ENCODE measurements at places on chromosomes 13 and 19.

GRCh38 chr13:76473552-76474134, 412.6 kb downstream of the KCTD12 start:
- DNase-seq, result peak; percentile 79

DNA sequence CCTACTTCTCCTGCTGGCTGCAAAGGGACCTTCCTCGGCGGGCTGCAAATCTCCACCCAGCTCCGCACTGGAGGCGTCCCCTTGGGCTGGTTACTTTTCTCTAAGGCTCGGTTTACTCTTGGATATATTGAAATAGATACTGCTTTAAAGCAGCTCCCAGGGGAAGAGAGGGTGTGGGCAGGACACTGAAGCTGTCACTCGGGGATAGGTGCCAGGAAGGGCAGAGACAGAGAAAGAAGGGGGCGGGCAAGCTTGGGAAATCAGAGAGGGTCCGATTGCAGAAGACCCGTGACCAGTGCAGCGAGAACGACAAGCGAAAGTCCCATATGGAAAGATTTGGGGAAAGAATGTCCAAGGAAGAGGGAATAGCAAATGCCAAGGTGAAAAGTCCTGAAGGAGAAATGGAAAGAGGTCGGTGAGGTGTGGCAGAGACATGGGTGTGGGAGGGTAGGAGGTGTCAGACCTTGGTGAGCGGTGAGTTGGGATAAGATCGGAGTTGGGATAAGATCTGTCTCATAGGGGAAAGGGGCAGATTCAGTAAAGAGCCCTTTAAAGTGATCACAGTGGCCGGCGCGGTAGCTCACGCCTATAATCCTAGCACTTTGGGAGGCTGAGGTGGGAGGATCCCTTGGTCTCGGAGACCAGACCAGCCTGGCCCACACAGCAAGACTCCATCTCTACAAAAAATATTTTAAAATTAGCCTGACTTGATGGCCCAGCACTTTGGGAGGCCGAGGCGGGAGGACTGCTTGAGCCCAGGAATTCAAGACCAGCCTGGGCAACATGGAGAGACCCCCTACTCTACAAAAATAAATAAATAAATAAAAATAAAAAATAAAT, 618 bp downstream of the THSD8 start:
- DNase-seq, result no peak

GRCh38 chr13:113904411-113904810, 40.5 kb upstream of the GAS6 start:
- DNase-seq, result peak; percentile 46

- DNase-seq, result no peak
Measured at GRCh38 chr13:96898646-96899254, 95.5 kb downstream of the OXGR1 start.

DNA sequence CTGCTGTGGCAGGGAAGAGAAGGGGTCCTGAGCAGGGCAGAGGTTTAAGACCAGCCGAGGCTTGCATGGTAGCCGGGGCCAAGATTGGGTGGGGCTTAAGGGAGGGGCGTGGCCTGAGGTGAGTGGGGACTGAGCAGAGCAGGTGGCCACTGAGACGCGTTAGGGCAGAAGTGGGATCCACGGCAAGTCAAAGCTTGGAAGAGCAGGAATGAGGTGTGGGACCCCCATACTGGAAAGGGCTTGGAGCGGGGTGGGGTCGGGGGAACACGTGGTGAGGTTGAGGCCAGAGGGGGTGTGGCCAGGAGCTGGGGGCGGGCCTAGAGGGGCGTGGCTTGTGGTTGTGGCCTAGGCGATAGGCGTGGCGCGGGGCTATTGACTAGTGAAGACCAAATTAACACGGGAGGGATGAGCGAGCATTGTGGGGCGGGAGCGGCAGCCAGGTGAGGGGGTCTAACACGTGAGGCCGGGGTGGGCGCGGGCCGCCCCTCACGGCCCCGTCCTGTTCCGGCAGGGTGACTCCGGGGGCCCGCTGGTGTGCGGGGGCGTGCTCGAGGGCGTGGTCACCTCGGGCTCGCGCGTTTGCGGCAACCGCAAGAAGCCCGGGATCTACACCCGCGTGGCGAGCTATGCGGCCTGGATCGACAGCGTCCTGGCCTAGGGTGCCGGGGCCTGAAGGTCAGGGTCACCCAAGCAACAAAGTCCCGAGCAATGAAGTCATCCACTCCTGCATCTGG, 3.3 kb downstream of the CFD start:
- peak; percentile 70 for DNase-seq

DNA sequence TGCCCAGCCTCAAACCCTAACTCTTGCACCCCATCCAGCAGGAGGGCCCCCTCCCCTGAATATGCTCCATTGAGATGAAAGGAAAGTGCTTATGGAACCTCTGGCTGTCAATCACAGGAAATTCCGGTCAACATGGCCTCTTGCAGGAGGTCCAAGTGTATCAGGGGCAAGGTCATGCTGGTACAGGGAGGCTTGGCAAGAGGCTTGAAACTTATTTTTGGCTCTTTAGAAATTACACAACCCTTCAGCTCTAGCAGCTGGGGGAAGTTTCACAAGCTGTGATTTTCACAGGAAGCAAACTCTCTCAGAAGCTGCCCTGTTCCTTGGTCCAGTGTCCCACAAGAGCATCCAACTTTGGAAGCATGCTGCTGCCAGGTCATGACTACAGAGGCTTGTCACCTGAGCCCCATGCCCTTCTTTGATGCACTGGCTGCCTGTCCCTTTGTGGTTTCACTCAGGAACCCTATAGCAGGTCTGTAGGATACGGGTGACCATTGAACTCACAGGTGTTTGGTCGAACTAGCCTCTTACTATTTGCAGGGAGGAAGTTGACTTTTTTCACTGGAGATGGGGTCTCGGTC, 8.4 kb downstream of the ASF1B start:
- DNase-seq, result no peak

GRCh38 chr19:3474614-3475013, 5.7 kb downstream of the SMIM24 start:
- no peak for DNase-seq

- DNase-seq, result peak; percentile 77
Measured at GRCh38 chr19:12872941-12873890, 8.0 kb downstream of the DNASE2 start.

DNA sequence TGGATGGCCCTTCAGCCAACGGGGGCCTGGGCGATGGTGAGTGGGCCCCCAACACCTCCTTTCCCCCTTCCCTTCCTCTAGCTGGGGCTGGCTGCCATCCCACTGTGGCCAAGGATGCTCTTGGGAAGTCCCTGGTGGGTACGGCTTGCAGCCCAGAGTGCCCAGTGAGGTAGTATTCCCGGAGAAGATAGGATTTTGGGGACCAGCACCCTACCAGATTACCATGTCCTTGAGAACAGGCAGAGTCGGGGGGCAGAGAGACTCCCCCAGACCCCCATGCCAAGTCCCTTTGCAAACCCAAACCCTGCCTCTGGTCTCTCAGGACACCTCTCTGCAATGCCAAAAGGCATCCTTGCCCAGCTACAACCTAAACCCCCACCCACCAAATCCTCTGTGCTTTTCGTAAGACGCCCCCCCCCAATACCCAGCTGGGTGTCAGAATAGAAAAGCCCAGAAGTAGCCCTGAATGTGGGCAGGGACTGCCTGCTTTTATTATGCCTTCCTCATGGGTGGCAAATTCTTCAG, 1.7 kb downstream of the HIF3A start:
- DNase-seq, result no peak

GRCh38 chr13:44331912-44332851, 41.4 kb upstream of the SERP2 start:
- peak; percentile 90 for DNase-seq

GRCh38 chr13:51041126-51041525, 69.9 kb downstream of the C13orf42 start:
- DNase-seq, result no peak

- no peak for DNase-seq
Measured at GRCh38 chr13:45565331-45565730, 50.2 kb downstream of the ERICH6B start.

DNA sequence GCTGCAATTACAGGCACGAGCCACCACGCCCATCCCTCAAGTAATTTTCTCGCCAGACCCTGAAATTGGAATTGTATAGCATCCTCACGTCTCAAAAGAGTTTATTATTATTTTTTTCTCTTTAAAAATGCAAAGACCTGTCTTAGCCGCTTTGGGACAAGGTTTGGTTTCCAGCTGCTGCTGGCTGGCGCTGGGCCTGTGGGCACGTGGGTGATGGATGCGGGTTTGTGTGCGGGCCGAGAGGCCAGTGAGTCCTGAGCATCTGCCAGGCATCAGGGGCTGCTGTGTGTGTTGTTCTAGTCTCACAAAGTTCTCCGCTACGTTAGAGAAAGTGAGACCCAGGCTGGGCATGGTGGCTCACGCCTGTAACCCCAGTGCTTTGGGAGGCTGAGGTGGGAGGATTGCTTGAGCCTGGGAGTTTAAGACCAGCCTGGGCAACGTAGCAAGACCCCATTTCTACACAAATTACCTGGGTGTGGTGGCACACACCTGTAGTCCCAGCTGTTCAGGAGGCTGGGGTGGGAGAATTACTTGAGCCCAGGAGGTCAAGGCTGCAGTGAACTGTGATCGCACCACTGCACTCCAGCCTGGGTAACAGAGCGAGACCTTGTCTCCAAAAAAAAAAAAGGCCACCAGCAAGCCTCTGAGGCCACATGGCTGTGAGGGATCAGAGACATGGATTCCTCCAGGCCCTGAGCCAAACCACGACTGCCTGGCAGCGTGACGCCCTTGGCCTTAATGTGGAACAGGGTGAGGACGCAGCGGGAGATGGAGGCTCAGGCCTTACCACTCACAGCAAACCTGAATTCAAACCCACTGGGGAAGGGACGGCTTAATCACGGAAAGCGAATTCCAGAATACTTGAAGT, 4.7 kb upstream of the TMPRSS9 start:
- DNase-seq, result peak; percentile 64

DNA sequence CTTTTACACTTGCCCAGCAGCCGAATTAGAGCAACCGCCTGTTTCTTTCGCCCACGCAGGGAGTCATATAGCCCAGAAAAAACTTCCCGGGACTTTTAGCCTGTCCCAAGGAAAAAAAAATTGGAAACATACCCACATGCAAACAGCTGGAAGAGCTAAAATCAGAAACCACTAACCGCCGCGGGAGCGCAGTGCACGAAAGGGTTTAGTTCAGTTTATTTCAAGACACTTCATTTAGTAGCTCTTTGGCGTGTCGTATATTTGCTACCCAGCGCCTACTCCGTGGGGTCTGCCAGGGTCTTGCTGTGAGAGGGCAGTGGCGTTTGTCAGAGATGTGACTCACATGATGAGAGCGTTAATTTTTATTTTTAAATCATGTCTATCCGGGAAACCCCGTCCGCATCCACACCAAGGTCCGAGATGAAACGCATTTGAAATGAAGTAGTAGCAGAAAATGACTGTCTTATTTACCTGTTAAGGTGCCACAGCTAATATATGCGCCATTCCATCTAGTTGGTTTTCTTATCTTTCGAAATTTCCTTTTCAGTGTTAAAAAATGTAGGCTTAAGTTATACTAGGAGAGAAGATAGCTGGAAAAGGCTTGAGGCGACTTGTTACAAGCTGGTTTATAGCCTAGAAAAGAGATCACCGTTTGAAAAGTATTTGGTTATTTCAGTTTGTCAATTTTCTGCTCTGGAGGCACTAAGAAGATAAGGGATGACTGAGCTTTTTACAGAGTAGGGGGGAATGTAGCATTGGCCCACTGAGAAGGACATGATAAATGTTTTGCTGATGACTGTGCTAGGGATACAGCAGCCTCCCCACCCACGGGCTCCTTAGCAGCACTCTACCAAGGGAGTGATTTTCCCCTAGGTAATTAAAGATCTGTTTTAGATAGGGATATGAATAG, 1.7 kb downstream of the KLF5 start:
- peak; percentile 75 for DNase-seq

DNA sequence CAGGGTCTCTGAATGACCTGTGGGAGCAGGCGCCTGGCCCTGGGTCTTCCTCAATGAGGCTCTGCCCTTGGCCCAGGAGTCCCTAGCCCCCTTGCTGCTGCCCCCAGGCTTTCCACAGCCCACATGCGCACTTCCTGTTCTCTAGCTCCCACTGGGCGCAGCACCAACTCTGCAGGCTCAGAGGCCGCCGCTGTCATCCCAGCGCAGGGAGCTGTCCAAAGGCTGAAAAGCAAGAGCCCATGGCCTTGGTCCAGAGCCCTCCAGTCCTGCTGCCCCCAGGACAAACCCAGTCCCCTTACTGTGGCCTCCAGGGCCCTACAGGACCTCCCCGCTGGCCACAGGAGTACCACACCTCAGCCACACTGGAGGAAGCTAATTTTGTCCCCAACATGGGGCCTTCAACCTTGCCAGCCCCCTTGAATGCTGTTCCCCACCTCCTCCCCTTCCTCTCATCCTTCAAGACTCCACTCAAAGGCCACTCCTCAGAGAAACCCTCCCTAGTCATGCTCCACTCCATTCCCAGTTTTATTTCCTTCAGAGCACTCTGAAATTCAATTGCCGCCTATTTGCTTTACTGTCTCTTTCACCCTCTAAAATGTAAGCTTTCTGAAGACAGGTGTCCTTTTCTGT, 8.0 kb upstream of the POU2F2 start:
- DNase-seq, result peak; percentile 81

GRCh38 chr19:23774106-23774505, 15.4 kb upstream of the ZNF681 start:
- no peak for DNase-seq

DNA sequence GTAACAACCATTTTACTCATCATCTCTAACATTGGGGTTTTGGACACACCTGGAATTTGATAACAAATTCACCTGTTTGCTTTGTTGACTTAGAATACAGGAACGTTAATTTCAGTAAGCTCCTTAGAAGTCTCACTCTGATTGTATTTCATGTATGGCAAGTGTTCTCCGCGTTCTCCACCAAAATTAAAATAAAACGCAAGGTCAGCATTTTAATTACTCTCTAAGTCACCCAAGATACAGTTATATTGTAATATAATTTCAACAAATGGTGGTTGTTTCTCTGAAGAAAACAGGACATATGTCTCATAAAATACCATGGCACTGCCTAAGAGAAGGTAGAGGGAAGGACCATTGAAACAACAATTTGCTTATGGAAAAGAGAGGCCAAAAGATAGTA, 742.1 kb downstream of the LIG4 start:
- no peak for DNase-seq

DNA sequence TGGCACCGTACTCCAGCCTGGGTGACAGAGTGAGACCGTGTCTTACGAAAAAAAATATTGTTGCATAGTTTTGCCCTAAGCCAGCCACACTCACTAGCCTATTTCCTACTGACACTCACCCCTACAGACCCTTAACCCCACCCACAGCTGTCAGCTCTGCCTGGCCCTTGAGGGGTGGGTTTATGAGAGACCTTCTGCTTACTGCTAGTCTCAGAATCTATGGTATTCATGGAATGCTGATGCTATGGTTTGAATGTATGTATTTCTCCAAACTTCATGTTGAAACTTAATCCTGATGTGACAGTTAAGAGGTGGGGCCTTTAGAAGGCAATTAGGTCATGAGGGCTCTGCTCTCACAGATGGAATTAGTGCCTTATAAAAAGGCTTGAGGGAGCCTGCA, 79.2 kb upstream of the LRCH1 start:
- peak; percentile 15 for DNase-seq

- no peak for DNase-seq
Measured at GRCh38 chr19:55931936-55932386, at the start of gene NLRP13. TSS of gene NLRP13 (minus strand) at chr19:55932336. CDS start at chr19:55932311, 25 bp downstream.
